ENCODE measurements at places on chromosomes 3 and 15.

GRCh38 chr3:187013159-187013716 is 82.9 kb downstream of the ST6GAL1 start:
- no peak for DNase-seq

- no peak for DNase-seq
Observed at GRCh38 chr15:28990390-28990789, 104.6 kb downstream of the APBA2 start.

- peak; percentile 17 for DNase-seq
Observed at GRCh38 chr3:58333206-58334012, 717 bp downstream of the PXK start.

GRCh38 chr3:36919439-36920160 is 25.3 kb downstream of the TRANK1 start:
- no peak for DNase-seq

DNA sequence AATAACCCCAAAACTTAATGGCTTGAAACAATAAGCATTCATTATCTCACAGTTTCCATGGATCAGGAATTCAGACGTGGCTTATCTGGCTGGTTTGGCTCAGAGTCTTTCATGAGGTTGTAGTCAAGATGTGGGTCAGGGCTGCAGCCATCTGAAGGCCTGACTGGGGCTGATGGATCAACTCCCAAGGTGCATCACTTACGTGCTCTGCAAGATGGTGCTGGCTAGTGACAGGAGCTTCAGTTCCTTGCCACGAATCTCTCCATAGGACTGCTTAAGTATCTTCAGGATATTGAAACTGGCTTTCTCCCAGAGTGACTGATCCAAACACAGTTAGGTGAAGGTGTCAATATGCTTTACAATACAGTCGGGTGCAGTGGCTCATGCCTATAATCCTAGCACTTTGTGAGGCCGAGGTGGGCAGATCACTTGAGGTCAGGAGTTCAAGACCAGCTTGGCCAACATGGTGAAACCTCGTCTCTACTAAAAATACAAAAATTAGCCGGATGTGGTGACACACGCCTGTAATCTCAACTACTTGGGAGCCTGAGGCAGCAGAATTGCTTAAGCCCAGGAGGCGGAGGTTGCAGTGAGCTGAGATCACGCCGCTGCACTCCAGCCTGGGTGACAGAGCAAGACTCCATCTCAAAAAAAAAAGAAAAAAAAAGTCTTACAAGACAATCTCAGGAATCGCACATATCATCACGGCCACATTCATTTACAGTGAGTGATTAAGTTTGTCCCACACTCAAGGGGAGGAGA is 28.5 kb upstream of the PTPRG start:
- DNase-seq, result no peak

DNA sequence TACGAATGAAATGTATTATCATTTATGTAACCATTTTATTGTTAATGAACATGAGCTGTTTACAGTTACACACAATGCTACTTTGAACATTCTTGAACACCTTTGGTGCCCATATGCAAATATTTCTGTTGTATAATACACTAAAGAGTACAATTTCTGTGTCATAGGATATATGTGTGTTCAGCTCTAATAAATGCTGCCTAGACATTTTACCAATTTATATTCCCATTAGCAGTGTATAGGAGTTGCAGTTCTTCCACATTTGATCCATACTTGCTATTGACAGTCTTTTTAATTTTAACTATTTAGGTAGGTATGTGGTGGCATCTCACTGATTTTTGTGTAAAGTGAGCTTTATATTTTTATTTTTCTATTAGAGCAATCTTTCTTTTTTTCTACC is 331.8 kb downstream of the ZIC1 start:
- DNase-seq, result no peak

DNA sequence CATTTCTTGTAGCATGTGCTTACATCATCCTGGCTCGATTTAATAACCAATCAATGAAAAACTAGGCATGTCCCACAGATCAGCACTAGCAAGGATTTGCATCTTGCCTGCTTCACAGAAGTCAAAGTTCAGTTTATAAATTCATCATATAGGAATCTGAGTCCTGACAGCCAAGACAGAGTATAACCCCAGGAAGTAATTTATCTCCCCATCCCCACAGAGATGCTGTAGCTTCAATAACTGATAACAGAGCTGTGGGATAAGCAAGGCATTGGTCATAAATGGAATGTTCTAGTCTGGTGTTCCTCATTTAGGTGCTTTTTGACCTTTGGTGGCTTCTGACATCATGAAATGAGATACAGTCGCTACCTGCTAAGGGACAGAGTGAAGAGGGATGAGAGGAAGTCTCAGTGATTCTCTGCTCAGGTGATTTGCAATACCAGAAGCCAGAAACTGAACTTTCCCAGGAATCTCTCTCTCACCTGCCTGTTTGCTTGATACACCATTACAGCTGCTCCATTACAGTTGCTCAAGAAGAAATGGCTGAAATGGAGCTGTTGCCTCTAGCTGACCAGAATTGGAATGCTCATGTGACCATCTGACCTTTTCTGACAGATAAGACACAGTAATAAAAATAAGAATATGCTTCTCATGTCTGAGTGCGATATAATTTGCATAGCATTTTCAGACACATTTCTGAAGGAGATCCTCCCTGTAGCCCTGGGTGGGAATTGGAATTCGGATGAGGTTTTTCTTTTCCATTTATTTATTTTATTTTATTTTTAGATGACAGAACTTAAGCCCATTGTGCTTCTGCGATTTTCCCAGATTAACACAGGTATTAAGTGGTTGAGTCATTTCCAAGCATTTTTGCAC is 217.1 kb upstream of the KCNMB2 start:
- no peak for DNase-seq

- DNase-seq, result peak; percentile 42
Observed at GRCh38 chr3:183812761-183813445, 12.5 kb downstream of the MAP6D1 start.

DNA sequence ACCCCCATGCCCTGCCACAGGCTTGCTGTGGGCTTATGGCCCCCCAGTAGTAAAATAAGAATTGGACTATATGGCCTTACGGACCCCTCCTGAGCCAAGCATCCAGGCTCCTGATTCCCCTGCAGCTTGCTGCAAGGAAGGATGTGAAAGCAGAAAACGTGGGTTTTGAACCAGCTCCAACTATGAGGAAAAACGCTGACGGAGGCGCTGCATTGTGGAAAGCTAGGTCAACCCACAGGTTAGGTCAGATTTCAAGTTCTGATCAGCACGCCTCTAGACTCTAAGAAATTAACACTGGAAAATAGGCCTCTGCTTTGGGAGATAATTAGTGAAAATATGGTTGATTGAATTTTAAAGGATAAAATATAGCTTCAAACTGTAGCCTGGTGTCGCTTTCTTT is 195.4 kb upstream of the HES1 start:
- no peak for DNase-seq

- DNase-seq, result no peak
Observed at GRCh38 chr3:106957029-106957428, 420.2 kb upstream of the CCDC54 start.
